ENCODE measurements at places on chromosomes 3 and 15.

DNA sequence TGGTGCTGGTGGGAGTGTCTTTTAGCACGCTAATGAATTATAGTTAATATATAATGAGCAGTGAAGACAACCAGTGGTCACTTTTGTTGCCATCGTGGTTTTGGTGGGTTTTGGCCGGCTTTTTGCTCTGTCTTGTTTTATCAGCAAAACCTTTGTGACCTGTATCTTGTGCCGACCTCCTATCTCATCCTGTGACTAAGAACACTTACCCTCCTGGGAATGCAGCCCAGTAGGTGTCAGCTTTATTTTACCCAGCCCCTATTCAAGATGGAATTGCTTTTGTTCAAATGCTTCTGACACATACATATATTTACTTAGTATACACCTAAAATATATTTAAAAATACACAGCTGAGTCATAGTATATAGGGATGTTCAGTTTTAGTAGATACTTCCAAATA, 770.3 kb downstream of the PDCD6IP start:
- DNase-seq = no peak

DNA sequence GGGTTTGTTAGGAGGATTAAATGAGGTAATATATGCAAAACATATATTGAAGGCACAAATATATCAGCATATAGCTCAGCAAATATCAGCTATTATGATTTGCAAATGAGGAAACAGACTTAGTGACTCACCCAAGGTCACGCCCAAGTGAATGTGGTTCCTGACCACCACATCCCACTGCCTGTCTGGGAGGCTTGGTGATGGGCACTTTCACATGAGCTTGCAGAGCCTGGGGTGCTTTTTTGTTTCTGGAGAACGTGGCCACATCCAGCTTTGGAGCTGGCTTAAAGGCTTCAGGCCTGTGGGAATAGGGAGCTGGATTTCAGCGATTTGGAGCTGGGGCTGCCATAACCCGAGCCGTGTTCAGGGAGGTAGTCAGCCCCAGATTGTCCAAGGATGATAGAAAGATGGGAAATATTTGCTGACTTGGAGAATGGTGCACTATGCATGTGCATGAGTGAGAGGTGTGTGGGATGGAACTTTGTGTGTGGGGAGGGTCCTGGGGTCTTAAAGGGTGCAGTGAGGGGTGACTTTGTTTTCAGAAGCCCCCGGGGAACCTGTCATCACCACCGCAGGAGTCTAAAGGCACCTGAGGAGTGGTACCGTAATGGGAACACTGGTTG, 12.0 kb upstream of the FGD5 start:
- DNase-seq = no peak

GRCh38 chr3:59246719-59247401, 197.0 kb upstream of the CFAP20DC start:
- no peak for DNase-seq

GRCh38 chr3:116391296-116392201, 53.7 kb downstream of the LSAMP start:
- no peak for DNase-seq

GRCh38 chr3:156264771-156265170, 144.4 kb downstream of the KCNAB1 start:
- DNase-seq = no peak

- DNase-seq = no peak
Measured at GRCh38 chr3:172065967-172066762, 26.8 kb downstream of the FNDC3B start.

DNA sequence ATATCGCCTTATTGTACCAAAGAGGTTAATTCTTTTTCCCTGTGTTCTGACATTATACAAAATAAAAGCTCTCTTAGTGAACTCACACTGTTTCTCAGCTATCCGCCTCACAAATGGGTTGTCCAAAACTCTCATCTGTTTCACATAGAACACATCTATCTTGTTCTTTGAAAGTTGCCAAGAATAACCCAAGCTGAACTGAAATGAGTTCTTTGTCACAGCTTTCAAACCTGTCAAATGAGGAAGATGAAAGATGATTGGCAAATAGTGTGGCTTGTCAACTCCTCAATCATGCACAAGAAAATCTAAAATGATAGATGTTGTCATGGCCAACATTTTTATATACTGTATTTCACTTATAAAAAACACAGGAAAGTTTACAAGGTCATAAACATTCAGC, 168.1 kb upstream of the OSTN start:
- no peak for DNase-seq
